ENCODE measurements at places on chromosomes 5 and 9.

- DNase-seq: no peak
Measured at GRCh38 chr5:11894992-11895391, 9.3 kb downstream of the CTNND2 start.

DNA sequence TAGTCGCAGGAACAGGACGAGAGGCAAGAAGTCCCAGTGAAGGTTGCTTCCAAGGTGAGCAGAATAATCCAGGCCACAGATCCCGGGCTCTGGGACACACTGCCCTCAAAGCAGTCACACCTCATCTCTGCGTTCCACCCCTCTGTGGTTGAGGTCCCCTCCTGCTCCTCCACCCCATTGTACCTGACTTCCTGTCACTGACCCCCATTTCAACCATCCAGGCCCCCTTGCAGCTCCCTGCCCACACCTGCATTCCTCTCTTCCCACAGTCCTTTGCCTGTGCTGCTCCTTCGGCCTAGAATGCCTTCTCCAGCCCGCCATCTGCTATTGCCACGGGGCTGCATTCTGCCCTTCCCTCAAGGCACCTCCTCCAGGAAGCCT is 73.5 kb downstream of the PAX5 start:
- peak; percentile 25 for DNase-seq

DNA sequence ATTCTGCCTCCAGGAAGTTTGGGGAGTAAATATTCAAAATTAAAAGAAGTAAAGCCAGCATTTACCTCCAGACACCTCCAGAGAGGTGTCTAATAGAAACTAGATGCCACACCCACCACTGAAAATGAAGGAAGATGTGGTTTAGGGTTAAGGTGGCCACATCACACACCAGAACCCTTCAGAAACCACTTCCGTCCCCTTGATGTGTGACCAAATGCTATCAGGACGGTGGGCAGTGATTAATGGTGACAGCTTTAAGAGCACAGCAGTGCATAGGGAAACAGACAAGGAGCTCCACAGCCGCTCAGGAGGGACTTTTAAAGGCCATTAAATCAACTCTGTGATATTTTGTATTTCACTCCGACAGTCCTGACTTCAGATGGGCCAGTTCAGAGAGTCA is 295.2 kb downstream of the BRINP1 start:
- DNase-seq: no peak

- DNase-seq: no peak
Measured at GRCh38 chr5:155485386-155485785, 471.8 kb downstream of the KIF4B start.

- no peak for DNase-seq
Measured at GRCh38 chr9:16524078-16524477, 346.4 kb downstream of the BNC2 start.

- DNase-seq: no peak
Measured at GRCh38 chr9:135221951-135222631, 134.6 kb downstream of the OLFM1 start.

DNA sequence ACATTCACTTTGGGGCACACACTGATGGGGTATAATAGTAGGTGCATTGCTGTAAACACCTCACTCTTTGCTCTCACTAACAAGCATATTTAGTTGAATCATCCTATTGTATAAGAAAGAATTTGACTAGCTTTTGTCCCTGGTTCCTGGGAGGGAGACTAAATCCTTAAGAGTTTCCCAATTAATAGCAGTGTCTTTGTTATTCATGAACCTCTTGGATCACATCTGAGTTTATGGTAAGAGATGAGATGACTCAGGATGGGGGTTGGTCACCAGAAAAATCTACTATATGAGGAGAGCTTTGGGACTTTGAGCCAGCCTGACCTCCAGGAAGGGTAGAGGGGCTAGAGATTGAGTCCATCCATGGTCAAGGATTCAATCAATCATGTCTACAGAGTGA is 56.8 kb downstream of the PUM3 start:
- DNase-seq: no peak

- DNase-seq: no peak
Measured at GRCh38 chr5:111584651-111585050, 72.3 kb upstream of the STARD4 start.

DNA sequence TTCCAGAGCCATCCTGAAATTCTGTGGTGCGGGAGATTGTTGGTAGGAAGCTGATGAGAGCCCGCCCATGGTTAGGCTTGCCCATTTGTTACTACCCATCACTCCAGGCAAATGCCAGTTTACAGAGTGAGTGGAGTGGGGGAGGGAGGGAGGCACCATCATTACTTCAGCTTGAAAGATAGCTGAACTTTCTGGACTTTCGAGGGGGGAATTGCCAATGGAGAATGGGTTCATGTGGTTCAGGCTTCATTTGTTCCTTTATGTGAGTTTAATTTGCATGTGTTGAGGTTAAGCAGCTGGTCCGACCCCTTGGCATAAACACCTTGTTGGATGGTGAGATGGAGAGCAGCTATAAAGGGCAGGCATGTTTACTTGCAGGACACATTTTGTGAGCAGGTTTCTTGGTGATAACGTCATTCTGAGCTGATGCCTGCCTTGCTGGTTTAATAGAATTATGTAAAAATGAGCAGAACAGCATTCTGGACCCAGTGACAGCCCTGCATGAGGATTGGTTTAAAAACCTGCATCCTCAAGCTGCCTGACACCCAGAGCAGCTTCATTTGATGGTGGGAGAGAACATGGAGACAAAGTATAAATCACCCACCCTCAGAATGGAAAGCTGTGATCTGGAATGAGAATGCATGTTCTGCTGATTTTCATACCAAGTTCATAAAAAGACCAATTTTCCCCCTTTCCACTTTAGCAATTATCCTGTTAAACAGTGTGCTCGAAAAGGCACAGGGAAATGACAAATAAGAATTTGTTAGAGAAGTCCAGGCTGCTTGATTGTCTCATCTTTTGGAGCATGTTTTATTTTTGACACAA is 106.3 kb downstream of the TRIO start:
- no peak for DNase-seq

DNA sequence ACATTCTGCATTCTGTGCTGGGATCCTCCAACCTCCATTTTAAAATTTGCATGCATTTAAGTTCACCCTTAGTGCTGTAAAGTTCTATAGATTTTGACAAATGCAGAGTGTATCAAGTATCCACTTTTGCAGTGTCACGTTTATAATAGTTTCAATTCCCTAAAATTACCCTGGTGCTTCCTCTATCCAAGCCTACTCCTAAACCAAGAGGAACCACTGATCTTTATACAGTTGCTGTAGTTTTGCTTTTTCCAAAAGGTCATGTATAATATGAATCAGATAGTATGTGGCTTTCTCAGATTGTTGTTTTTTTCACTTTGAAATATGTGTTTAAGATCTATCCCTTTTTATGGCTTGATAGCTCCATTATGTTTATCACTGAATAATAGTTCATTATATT is 468.4 kb upstream of the CDH6 start:
- DNase-seq: no peak

DNA sequence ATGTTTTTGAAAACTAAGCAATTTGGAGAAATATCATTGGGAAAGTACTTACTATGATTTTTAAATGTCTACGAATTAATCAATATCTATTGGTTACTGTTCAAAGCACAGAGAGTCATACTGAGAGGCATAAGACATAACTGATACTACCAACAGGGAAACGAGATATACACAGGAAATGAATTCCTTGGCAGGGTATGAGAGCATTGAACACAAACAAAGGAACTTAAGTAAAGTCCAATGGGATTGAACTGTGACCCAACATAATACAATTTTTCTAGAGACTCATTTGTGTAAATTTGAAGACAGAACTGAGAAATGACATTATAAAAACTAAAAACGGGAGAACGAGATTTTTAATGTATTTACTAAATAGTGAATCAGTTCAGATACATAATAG is 1.3 kb upstream of the ITGA1 start:
- no peak for DNase-seq

GRCh38 chr9:136059321-136059791 is 35.7 kb downstream of the NACC2 start:
- peak; percentile 60 for DNase-seq

- no peak for DNase-seq
Measured at GRCh38 chr5:98296426-98296825, 477.0 kb upstream of the RGMB start.

DNA sequence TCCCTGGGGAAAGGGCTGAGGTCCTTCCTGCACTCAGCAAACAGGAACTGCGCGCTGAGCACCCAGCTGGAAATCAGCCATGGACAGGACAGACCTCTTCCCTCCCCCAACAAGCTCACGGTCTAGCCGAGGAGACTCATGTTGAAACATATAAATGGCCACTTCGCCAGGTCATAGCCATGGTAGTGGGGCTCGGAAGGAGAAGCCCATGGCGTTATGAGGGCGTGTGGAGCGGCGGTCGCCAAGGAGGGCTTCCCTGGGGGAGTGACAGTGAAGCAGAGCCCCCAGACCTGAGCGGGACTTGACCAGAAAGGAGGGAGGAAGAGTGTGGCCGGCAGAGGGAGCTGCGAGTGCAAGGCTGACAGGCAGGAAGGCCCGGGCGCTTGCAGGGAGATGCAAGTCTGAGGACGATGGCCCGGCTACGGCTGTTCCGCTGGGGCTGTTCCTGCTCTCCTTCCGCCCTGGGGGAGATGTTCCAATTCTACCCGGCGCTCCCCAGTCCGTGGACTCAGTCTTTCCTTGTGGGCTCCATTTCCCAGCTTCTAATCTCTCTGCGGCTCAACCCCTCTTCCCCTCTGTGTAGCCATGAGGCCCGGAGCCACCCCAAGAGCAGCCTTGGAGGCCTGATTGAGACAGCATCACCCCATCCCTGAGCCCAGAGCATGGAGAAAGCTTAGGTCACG is 43.9 kb upstream of the PRRC2B start:
- DNase-seq: peak; percentile 93

GRCh38 chr5:139296862-139297326 is 3.4 kb downstream of the MATR3 start:
- DNase-seq: no peak

DNA sequence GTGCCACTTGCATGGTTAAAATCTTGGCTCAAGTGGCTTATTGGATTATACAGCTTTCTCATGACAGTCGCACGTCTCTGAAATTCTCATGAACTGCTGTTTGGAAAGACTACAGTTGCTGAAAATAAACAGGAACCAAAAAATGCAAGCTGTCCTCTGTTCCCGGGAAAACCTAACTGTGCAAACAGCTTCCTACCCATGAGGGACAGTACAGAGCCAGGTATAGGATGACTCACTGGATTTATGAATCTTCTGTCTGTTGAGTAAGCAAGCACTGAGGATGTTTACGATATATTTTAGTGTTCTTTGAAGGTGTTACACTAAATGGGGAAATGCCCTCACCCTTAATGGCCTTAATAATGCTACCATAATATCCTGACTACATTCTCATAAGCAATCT is 380.3 kb upstream of the TNC start:
- no peak for DNase-seq

GRCh38 chr5:83641946-83642345 is 78.7 kb downstream of the HAPLN1 start:
- no peak for DNase-seq

GRCh38 chr5:158413122-158413680 is 554.3 kb upstream of the CLINT1 start:
- no peak for DNase-seq

DNA sequence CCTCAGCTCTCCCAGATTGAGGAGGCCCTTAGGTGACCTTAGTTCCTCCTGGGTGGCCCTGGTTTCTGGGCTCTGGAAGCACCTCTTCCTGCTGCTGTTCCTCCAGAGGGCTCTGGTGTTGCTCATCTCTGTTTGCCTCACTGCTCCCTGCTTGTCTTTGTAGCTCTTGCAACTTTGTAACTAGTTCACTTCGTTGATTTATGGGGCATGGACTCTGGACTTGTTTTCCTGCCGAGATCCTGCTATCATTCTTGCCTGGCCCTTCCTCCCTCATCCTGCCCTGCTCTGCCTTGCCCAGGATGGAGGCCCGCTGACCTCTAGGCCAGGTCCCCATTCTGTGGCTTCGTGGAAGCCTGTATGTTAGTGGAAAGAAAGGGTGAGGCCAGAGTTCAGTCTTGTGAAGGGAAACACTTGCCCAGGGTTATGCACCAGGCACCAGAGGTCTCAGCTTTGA is 169.3 kb downstream of the MACROH2A1 start:
- DNase-seq: no peak

- no peak for DNase-seq
Measured at GRCh38 chr5:25448646-25449045, 803.9 kb upstream of the CDH10 start.

- DNase-seq: no peak
Measured at GRCh38 chr5:133899506-133899905, 68.9 kb downstream of the C5orf15 start.

GRCh38 chr9:4787876-4788275 is 4.9 kb upstream of the RCL1 start:
- no peak for DNase-seq

DNA sequence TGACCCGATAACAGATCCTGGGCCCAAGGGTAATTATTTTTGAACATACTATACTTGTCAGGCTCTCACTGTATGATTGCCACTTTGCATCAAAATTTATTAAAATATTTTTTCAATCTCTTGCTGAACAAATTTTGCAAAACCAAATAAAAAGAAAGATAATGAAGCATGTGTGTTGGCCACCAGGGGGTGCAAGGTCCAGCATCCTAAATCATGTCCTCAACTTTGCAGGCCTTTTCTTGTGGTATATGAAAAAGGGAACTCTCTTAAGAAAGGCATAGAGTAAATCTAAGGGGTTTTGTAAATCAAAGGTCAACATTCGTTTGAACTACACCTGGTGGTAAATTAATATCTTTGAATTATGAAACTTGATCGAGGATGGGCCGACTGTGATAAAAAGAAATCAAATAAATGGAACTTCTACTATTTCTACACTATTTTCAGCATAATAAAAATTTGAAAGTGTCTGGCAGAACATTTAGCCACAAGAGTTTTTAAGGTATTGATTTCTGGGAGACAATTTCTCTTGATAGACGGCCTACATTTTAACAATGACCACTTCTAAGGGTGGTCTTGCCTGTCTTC is 676.5 kb downstream of the DMRTA1 start:
- DNase-seq: no peak

- DNase-seq: no peak
Measured at GRCh38 chr9:106111039-106111730, 416.8 kb downstream of the TMEM38B start.

- DNase-seq: no peak
Measured at GRCh38 chr9:27125936-27126335, 16.9 kb downstream of the TEK start.

- DNase-seq: no peak
Measured at GRCh38 chr9:99720455-99721050, 101.1 kb upstream of the NR4A3 start.

DNA sequence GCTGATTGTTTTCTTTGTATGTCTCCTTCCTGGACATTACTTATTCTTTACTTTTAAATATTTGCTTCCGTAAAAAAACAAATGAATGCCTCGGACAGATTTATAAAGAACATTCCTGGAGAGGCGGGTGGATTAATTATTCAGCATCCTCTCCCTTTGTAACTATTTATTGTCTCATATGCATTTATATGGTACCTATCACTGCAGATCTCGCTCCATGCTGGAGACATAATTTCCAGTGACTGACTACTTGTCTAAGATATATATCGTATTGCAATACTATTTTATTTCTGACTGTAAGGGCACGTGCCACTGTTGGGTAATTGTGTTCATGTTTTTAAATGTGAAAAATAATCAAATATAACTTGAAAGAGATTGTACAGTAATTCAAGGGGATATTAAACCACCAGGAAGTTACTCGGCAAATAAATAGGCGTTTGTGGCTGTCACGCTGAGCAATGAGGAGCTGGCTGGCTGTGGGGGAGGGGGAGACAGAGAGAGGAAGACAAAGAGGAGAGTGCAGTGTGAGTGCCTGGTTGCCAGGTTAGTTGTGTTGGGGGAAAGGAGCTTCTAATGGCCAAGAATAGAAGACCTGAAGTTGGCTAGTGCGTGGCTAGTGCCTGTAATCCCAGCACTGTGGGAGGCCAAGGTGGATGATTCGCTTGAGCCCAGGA is 131.8 kb upstream of the GABRP start:
- no peak for DNase-seq

All from activated effector memory CD4-positive, alpha-beta T cell treated with anti-CD3 and anti-CD28 coated beads, Interleukin-2, amount 50 U/mL, for 16 hours (primary cell).